ENCODE measurements at places on chromosomes 16 and 17.

- DNase-seq: no peak
Observed at GRCh38 chr17:322006-322780, 30.4 kb downstream of the RPH3AL start.

- no peak for DNase-seq
Observed at GRCh38 chr16:89422905-89423630, 67.3 kb downstream of the ANKRD11 start.

DNA sequence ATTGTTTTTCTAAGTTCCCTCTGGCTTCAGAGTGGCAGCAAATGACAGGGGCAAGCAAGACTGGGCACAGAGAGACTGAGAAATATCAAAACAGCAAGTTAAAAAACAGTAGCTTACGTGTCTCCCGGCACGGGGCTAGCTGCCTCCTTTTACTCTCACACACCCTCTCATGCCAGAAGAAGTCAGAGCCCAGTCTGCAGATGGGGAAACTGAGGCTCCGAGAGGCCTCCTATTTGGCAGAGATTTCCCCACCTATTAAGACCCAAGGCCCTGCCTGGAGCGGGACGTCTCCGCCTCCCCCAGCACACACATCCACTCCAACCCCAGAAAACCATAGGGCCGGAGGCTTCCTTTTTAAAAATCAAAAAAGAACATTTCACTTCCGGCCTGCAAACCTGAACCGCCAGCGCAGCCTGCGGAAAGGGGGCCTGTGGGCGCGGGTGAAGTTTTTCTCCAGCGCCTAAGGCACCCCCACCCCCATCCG, 832 bp downstream of the CARHSP1 start:
- DNase-seq: no peak

DNA sequence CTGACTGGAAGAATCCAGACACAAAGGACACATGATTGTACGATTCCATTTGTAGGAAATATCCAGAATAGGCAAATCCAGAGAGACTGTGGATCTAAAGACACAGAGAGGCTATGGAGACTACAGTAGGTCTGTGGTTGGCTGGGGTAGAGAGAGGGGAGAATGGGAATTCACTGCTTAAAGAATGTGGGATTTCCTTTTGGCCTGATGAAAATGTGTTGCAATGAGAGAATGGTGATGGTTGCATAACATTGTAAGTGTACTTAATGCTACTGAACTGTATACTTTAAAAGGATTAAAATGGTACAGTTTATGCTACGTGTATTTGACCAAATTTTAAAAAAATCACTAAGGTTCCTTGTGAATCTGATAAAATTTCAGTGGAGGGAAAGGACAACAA, 62.1 kb downstream of the GPRC5B start:
- no peak for DNase-seq

DNA sequence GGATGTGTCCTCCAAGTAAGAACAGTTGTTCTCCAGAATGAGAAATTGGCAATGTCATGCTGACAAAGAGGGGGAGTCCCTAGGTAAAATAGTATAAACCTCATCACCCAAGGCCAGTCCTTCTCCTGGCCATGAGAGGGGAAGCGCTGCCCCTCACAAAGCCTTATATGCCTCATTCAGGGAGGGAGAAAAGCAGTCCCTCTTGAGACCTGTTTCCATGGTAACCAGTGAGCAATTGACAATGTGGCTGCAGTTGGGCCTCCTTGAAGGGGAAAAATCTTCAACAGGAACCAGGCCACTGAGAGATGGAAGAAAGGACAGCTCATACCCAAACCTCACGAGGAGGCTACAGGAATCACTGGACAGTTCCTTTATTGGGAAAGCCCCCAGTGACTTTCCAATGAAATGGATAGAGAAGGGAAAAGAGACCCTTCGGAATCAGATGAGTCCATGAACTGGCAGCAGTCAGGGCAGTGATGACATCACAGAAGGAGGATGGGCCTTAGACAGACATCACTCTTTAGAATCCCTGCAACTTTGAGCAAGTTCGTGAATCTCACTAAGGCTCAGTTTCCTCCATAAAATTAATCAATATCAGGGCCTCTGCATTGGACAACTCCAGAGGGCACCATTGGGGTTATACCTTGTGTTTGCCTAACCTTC, 275.7 kb downstream of the TOX3 start:
- no peak for DNase-seq

- no peak for DNase-seq
Observed at GRCh38 chr17:31684901-31685300, 174.1 kb downstream of the COPRS start.

- DNase-seq: no peak
Observed at GRCh38 chr17:50255766-50256635, 18.3 kb upstream of the TMEM92 start.

DNA sequence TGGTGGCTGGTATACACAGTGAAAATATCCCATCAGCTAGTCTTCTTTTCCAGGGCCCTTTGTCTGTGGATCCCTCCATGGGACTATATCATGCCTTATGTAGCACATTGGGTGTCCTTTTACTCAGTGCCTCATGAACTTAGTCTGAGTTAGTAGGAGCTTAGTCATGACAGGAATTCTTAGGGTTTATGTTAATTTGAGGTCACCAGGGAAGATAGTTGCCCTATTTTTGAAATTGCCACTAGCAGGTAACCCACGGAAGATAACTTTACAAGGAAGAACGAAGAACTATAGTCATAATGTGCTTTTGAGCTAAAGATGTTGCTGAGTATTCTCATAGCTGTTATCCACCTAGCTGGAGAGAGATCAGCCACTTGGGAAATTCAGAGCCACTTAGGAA, 14.8 kb upstream of the PLK1 start:
- no peak for DNase-seq

DNA sequence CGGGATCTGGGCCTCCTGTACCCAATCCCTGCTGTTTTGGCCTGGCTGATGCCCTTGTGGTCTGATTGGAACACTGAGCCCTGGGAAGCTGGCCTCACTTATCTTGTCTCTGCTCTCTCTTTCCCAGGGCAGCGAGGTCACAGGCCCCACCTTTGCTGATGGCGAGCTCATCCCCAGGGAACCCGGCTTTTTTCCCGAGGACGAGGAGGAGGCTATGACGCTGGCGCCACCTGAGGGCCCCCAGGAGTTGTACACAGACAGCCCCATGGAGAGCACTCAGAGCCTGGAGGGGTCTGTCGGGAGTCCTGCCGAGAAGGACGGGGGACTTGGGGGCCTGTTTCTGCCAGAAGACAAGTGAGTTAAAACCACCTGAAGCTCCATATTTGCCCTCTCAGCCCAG, 126.0 kb downstream of the RAB11FIP4 start:
- DNase-seq: peak; percentile 37

DNA sequence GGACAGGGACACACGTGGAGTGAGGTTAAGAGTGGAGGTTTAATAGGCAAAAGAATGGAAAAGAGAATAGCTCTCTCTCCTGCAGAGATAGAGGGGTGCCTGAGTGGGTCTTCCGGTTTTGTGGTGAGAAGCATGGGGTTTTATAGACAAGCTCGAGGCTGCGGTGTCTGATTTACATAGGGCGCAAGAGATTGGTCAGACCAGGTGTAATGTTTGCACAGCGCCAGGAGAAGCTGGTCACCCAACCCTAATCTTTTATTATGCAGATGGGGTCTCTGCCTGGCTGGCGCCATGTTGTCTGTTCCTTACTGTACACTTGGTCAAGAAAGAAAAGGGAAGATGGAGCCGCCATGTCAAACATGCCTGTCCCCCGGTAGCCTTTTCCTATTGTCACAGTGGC, 44.5 kb upstream of the MLYCD start:
- DNase-seq: no peak

DNA sequence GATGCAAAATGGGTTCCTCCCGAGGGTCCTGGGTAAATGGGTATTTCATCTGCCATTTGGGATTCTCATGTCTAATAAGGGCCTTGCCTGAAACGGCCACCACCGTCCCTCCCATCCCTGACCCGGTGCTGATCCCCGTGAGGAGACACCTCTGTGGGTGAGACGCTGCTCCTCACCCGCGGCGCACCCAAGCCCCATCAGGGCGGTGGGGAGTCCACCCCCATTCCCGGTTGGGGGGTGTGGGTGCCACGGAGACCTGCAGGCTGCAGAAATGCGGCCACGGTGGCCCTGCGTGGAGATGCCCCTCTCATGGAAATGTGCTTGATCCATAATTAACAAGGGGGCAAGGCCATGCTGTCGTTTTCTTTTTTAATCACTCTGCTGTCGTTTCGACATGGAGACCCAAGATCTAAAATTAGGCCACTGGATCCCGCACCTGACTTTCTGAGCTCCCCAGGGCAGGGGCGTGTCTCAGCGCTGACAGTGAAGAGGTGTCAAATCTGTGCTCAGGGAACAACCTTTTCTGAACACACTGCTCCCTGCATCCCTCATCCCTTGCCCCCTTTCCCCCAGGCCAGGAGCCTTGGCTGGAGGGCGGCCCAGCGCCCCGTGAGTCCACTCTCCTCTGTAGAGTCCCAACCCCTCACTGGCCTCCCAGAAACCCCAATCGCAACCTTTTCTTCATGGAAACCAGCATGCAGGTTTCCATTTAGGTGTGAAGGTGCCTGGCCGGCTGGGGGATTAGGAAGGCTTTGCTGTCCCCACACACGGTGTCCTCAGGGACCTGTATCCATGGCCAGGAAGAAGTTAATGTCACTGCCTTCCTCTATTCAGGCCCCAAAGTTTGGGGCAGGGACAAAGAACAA, 38.9 kb downstream of the PEMT start:
- no peak for DNase-seq

DNA sequence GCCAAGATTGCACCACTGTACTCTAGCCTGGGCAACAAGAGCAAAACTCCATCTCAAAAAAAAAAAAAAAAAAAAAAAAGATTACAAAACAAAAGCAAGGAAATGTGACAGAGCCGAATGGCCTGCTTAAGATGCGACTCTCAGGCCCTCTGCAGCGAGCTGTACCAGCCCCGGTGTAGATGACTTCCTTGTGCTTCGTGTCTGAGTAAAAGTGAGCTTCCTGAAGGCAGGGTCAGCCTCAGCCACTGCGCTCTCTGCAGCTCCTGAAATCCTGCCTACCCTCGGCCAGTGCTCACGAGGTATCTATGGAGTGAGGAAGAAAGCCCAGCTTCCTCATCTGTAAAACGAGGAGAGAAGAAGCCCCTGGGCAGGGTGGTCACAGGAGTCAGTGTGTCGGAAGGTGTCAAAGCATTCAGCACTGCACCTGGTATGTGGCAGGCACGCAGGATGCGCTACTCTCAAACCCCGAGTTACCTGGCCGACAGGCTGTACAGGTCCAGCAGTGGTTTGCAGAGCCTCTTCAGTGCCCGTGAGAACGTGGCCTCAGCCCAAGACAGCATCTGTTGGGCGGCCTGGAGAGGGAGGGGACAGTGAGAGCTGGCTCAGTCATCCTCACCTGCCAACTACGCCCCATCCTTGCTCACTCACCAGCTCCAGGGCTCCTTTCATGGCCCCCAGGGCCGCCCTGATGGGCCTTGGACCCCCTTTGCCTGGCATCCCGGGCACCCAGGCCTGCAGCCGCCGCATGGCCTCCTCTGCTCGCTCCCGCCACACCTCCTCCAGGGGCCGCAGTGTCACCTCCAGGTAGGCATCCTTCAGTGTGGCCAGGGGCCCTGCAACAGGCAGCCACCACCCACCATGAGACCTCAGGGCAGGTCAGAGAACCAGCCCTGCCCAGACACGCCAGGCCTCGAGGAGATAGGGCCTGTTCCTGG, 44.6 kb downstream of the RMI2 start:
- no peak for DNase-seq

- no peak for DNase-seq
Observed at GRCh38 chr17:30950669-30951399, 20.0 kb upstream of the RNF135 start.

DNA sequence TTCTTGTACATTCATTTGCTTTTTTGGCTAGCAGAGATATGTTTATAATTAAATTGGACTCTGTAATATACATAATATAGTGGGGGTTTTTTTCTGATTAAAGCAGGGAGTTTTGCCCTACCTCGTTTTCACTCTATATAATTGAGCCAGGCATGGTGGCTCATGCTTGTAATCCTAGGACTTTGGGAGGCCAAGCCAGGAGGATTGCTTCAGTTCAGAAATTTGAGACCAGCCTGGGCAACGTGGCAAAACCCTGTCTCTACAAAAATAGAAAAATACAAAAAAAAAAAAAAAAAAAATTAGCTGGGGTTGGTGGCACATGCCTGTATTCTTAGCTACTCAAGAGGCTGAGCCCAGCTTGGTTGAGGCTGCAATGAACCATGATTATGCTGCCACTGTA, 42.2 kb downstream of the PAFAH1B1 start:
- no peak for DNase-seq

- no peak for DNase-seq
Observed at GRCh38 chr16:74052016-74052415, 244.6 kb upstream of the PSMD7 start.

- DNase-seq: no peak
Observed at GRCh38 chr17:45298546-45299285, 18.1 kb downstream of the MAP3K14 start.

- no peak for DNase-seq
Observed at GRCh38 chr17:11555530-11555929, 42.7 kb upstream of the DNAH9 start.

GRCh38 chr17:77318491-77319210, 177.9 kb downstream of the SEC14L1 start:
- no peak for DNase-seq

DNA sequence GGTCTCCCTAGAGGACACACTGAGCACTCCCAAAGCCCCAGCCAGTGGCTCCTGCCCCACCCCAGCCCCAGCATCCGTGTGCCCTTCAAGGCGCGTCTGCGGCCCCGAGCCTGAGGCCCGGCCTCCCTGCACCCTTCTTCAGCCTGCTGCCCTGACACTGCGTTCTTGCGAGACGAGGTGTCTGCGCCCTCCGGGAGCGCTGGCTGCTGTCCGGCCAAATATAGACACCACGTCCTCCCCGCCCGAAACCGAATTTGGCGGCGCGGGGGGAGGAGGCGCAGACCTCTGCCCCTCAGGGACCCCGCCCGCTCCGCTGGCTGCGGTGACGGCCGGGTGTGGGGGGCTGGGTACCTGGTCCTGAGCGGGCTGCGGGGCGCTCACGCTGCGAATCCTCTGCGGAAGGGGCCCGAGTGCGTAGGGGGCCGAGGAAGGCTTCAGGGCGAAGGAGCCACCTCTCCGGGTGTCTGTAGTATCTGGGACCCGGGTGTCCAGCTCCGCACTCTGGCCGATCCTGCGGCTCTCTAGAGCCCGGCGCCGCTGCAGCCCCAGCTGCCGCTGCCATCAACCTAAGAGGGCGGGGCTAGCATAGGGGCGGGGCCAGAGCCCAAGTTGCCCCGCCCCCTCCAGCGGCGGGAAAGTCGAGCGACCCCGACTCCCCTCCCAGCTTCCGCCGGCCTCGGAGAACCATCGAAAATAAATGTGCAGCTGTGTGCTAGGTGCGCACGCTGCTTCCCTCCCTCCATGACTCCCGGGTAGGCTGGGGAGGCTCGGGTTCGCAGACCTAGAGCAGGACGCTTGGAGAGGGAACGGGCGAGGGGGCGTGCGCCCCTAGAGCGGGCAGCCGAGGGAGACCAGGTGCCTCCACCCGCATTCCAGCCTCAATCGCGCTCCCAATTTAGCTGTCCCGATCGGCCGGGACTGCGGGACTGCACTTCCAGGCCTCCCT, at the start of gene CORO6:
TSS of gene CORO6 (minus strand) at position 576 of the 946 bp plus-strand sequence. CDS start 1,491 bp downstream, outside the sequence.
- peak; percentile 71 for DNase-seq

DNA sequence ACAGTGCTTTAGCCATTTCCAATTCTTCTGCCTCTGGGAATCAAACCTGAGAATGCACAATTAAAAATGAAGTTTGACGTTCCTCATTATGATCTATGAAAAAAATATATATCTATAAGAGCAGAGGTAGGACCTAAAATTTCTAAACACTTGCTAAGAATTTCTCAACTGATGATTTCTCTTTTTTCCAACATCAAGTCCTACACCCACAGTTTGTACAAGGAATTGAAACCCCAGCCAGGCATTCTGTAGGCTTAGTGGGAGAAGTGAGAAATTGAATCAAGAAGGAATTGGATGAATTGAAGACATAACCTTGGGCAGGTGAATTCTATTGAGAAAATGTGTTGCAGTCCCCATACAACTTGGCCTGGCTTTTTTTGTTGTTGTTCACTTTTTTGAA, 2.7 kb downstream of the CACNG3 start:
- no peak for DNase-seq

Data from HTR-8/SVneo (cell line).